HEK293T (cell line): ENCODE measurements at places on chromosomes 6 and 20.

- no peak for DNase-seq
These were observed 512.6 kb downstream of the LMBRD1 start for GRCh38 chr6:69284176-69284730.

DNA sequence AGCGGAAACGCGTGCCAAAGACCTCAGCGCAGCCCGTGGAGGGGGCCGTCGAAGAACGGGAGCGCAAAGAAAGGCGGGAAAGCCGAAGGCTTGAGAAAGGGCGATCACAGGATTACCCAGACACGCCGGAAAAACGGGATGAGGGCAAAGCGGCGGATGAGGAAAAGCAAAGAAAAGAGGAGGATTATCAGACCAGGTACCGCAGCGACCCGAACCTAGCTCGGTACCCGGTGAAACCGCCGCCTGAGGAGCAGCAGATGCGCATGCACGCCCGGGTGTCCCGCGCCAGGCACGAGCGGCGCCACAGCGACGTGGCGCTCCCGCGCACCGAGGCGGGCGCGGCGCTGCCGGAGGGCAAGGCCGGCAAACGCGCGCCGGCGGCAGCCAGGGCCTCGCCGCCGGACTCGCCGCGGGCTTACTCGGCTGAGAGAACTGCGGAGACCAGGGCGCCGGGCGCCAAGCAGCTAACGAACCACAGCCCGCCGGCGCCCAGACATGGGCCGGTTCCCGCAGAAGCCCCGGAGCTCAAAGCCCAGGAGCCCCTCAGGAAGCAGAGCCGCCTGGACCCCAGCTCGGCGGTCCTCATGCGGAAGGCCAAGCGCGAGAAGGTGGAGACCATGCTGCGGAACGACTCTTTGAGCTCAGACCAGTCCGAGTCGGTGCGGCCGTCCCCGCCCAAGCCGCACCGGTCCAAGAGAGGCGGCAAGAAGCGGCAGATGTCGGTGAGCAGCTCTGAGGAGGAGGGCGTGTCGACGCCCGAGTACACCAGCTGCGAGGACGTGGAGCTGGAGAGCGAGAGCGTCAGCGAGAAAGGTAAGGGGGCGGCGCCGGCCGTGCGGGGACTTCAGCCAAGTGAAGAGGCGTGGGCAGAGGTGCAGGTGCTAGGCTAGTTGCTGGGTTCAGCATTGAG lies 296.2 kb downstream of the RIMS1 start:
- DNase-seq = peak; percentile 71

DNA sequence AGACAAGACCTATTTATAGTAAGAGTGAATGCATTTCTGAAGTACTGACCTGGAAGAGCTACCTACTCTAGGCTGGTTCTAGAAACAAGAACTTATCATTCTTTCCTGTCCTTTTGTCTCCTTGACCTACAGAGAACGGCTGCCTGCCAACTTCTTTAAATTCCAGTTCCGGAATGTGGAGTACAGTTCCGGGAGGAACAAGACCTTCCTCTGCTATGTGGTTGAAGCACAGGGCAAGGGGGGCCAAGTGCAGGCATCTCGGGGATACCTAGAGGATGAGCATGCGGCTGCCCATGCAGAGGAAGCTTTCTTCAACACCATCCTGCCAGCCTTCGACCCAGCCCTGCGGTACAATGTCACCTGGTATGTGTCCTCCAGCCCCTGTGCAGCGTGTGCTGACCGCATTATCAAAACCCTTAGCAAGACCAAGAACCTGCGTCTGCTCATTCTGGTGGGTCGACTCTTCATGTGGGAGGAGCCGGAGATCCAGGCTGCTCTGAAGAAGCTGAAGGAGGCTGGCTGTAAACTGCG lies 8.3 kb downstream of the APOBEC2 start:
- no peak for DNase-seq

GRCh38 chr6:167103041-167103891 lies 19.6 kb upstream of the CCR6 start:
- no peak for DNase-seq

DNA sequence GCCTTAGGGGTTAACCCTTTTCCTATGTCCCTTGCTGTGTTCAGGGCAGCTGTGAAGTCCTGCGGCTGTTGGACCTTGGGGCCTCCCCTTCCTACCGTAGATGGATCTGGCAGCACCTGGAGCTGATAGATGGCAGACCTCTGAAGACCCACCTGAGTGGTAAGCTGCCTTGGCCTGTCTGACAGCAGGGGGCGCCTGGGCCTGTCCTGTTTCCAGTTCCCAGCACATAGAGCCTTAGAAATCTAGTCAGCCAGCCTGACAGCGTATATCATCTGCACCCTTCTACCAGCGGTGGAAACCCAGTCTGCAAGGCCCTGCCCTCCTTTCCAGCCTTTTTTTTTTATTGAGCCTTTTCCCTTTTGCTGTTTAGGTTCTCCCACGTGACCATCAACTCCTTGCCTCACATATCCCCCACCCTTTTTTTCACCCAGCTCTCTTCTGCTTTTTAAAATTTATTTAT lies 26.6 kb downstream of the CNBD2 start:
- peak; percentile 78 for DNase-seq

- no peak for DNase-seq
These were observed 46.3 kb upstream of the HSF2 start for GRCh38 chr6:122352981-122353664.

- no peak for DNase-seq
These were observed 5.6 kb downstream of the HLA-F start for GRCh38 chr6:29728875-29729270.

- DNase-seq = no peak
These were observed 413.1 kb downstream of the PLCB1 start for GRCh38 chr20:8545212-8545611.

GRCh38 chr6:35980991-35981645 lies 43.3 kb downstream of the SLC26A8 start:
- DNase-seq = no peak

DNA sequence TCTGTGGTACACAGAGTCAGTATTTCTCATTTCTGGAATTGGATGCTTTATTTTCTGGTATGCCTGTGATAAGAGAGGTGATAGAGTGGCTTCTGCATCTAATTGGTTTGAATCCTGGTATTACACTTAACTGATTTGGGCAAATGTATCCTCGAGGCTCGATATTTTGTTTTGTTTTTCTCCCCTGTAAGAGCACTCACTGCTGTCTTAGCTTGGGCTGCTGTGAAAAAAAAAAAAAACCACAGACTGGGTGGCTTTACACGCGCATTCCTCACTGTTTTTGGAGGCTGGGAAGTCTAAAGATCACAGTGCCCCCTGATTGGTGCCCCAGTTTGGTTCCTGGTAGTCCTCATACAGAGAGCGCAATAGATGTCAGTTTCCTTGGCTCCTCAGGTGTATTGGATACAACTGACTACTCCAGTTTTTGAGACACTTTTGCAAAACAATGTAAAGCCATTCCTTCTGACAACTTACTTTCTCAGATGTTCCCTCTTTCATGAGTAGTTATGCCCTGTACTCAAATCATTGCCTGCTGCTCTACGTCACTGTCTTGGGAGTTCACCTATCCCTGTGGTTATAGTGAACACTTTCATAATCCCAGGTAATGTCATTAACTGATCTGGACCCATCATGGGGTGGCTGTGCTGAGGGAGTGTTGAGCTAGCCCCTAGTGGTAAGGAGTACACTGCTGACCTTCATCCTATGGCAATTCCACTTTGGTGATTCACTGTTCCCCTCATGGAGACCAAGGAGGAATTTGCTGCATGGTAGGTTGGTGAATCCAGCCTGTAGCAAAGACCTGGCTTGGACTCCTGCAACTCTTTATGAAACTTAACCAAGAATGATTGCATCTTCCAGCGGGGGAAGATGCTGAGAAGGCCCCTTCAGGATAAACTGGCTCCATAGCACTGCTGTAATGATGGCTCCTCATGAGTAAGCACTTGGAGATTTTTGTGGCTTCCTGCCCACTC lies 3.5 kb upstream of the ACAT2 start:
- no peak for DNase-seq

GRCh38 chr6:79042088-79042798 lies 35.8 kb downstream of the PHIP start:
- DNase-seq = no peak

GRCh38 chr20:18904624-18905023 lies 91.0 kb downstream of the SCP2D1 start:
- no peak for DNase-seq

DNA sequence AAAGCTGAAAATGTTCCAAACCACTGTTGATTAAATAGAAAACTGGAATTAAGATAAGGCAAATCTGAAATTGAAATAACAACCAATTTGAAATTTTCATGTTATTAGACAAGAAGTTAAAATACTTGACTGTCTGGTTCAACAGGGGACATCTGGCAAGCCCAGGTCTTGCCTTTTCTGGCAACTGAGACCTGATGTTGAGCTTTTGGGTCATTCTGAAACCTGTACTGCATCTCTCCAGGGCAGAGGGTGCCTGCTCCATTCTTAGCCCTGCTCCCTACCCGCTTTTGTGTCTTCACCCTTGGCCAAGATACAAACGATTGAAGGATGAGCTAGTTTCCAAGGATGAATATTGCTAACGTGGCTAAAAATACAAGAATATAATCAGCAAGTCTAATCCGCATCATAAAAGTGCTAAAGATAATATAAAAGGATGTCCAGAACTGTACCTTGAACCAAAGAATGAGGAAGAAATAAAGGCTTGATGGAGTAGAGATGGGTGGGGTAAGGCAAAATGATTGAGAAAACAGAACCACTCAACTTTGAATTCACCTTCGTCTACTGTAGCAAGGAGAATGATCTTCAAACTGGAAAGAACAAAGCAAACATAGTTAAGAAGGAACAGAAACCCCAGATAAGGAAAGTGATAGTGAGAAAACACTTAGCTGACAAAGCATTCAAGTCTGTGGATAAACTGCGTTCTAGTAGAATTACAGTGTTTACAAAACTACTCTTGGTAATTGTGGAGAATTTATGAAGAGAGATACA lies 109.8 kb upstream of the MAN1A1 start:
- DNase-seq = no peak

- DNase-seq = no peak
These were observed 346.5 kb downstream of the CD83 start for GRCh38 chr6:14464055-14464454.

DNA sequence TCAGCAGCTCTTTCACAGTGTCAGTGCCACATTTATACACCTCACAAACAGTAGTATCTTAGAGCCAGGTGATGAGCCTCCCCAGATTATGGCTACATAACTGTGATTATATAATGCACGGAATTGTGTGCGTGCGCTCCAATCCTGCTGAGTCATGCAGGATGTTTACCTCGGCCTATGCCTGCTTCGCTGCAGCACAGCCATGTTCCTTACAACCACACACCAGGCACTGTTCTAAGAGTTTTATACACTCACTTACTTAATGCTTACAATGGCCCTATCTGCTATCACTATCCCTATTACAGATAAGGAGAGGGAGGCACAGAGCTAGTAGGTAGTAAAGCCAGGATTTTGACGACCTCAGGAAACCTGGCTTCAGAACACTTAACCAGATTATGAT lies 7.3 kb downstream of the ZKSCAN3 start:
- no peak for DNase-seq

DNA sequence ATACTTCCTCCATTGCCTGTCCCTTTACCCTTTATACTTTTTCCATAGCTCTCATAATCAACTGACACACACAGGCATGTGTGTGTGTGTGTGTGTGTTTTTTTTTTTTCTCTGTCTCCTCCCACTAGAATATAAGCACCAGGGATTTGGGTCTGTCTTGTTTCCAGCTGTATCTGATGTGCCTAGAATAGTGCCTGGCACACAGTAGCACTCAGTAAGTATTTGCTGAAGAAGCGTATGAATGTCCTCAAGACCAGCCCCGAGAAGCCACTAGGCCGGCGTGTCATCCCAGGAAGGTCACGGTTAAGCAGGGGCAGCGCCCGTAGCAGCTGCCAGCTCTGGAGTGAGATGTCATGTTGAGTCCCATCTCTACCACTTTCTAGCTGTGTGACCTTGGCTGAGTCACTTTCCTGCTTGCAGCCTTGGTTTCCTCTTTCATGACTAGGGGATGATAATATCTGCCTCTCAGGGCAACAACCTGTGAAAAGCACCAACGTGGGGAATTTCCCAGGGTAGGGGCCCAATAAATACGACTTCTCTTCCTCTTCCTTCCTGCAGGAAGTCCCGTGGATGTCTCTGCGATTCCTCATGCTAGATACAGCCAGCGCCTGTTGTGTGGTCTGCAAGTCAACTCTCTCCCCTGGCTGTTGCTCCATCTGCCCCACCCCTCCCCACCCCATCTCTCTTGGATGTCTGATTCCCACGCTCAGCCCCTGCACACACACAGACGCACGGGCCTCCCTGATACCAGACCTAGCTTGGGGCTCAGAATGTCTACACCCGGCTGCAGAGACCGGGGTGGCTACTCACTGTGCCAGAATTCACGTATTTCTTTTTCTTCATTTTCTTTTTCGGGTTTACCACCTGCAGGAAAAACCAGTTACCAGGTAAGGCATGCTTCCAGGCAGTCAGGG lies 58.1 kb downstream of the RAB44 start:
- DNase-seq = no peak

- no peak for DNase-seq
These were observed 1.8 kb upstream of the ABT1 start for GRCh38 chr6:26594730-26595632.

DNA sequence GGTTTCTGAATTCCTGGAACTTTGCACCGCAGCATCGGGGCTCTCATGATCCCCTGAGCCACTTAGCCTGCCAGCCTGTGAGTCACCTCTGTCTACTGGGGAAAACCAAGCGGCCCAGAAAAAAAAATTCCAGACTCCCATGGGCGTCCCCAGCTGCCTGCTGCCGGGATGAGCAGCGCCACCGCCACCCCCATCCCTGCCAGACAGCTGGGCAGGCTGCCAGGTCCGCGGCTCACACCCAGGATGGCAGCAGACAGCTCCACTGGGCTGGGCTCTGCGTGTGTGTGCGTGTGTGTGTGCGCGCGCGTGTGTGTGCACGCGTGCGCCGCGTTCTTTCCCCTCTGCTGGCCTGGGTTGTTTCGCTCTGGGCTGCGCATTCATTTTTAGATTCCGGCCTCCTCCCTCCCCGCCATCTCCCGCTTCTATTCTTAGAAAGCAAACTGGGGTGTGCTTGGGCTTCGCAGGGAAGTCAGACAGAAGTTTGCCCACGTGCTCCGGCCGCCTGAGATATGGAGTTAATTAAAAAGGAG lies 38.9 kb upstream of the PMEPA1 start:
- peak; percentile 31 for DNase-seq

GRCh38 chr6:13395272-13396237 lies 67.2 kb upstream of the TBC1D7 start:
- DNase-seq = peak; percentile 51

DNA sequence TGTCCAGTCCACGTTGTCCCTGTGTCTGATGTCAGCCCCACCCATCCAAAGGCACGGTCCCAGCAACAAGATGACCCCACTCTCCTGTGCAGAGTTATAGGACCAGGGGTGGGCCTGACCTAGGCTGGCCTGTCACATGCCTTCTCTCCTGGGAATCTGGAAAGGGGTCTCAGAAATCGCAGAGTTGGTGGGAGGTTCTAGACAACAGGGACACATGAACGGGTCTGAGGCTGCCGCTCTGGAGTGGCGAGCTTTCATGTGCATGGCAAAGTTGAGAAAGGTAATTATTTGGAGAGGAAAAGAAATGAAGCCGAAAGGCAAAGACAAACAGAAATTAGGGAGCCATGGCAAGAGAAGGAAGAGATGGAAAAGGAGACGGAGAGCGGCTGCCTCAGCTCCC lies 29.5 kb downstream of the BFSP1 start:
- no peak for DNase-seq

GRCh38 chr6:141956868-141957267 lies 175.9 kb upstream of the GJE1 start:
- no peak for DNase-seq
